ENCODE measurements at places on chromosomes 11 and 22. TPM values are rescaled to one million over a fixed set of nuclear protein-coding genes. Genes with fewer than 3 reads are reported as not detected.

Gene SCGB1A1
- not detected for total RNA-seq

GRCh38 chr11:1994121-1994520 lies 3.5 kb downstream of the H19 start:
- H3K4me1 ChIP-seq = no peaks in the 10 kb centered on the region
- H3K27me3 ChIP-seq = no peaks in the 10 kb centered on the region
- no peaks in the 10 kb centered on the region for H3K36me3 ChIP-seq
- no peak for DNase-seq

- no peak overlapping the region for H3K4me3 ChIP-seq
- DNase-seq = no peak
- no peaks in the 10 kb centered on the region for H3K27me3 ChIP-seq
Measured at GRCh38 chr22:17808693-17809403, 34.6 kb upstream of the BID start.

Gene IRAG1
- total RNA-seq = 5.9 TPM

Gene MYBPC3
- 0.06 TPM for total RNA-seq

Gene PHOX2A
- not detected for total RNA-seq

DNA sequence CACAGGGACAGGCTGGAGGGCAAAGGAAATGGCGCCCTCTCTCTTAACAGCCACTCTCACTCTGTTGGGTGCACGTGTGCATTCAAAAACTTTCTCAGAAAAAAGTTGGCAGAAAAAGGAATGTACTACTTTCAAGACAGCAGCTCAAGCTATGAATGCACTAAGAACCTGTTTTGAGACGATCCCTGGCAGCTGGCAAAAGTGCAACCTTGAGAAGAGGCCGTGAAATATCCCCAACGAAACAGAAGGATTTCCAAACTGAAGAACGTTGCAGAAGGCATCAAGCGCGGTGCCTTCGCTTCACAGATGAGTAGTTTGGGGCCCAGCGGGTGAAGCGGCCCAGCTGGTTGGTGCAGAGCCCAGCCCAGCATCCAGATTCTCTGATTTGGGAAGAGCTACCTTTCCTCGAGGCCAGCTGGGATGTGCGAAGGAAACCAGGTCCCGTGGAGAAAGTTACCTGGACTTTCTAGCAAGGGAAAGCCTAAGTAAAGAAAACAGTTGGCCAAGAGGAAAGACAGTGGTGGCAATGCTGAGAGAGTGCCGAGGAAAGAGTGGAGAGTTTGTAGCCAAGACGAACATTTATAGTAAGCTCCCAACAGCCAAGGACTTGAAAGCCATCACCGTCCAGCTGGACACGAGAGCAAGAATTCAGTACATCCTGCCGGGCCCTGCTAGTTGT lies 16.3 kb downstream of the IFT27 start:
- H3K4me1 ChIP-seq = no peaks in the 10 kb centered on the region
- no peak overlapping the region for H3K27ac ChIP-seq
- H3K4me3 ChIP-seq = no peak overlapping the region
- no peak for DNase-seq

Gene MFNG
- 10.6 TPM for total RNA-seq

Gene RFPL2
- 1.8 TPM for total RNA-seq

GRCh38 chr11:34809191-34810106 lies 106.7 kb downstream of the APIP start:
- H3K4me1 ChIP-seq = no peaks in the 10 kb centered on the region
- H3K27me3 ChIP-seq = no peaks in the 10 kb centered on the region
- no peak for DNase-seq
- peaks cover 9% of the 10 kb centered on the region for H3K36me3 ChIP-seq
- no peak overlapping the region for H3K4me3 ChIP-seq

GRCh38 chr11:128235426-128235825 lies 351.9 kb downstream of the ETS1 start:
- H3K4me1 ChIP-seq = peaks cover 6% of the 10 kb centered on the region
- DNase-seq = no peak
- H3K27me3 ChIP-seq = no peaks in the 10 kb centered on the region
- no peak overlapping the region for H3K4me3 ChIP-seq

GRCh38 chr11:34335331-34335730 lies 22.5 kb downstream of the ABTB2 start:
- H3K27ac ChIP-seq = no peak overlapping the region
- DNase-seq = no peak
- H3K4me3 ChIP-seq = no peak overlapping the region

GRCh38 chr11:68256331-68256741 lies 15.4 kb downstream of the C11orf24 start:
- H3K36me3 ChIP-seq = no peaks in the 10 kb centered on the region
- H3K4me1 ChIP-seq = peaks cover 6% of the 10 kb centered on the region
- no peaks in the 10 kb centered on the region for H3K27me3 ChIP-seq
- H3K27ac ChIP-seq = no peak overlapping the region
- no peak overlapping the region for H3K4me3 ChIP-seq

GRCh38 chr11:8252946-8253345 lies 10.7 kb downstream of the LMO1 start:
- no peak for DNase-seq
- H3K27me3 ChIP-seq = no peaks in the 10 kb centered on the region
- no peaks in the 10 kb centered on the region for H3K4me1 ChIP-seq
- H3K36me3 ChIP-seq = no peaks in the 10 kb centered on the region

DNA sequence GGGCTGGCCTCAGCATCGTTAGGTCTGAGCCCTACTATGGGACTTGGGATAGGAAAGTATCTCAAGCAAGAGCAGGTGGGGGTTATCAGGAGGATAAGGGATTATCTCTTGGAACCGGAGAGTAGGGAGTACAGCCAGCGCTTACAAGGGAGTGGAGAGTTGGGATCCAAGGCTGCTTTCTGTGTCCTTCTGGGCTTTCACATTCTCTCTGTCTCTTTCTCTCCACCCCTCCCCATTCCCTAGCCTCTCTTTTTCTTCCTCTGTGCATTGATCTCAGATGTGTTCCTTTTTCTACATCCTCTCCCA lies 170.2 kb downstream of the BUD13 start:
- H3K27me3 ChIP-seq = no peaks in the 10 kb centered on the region
- no peak overlapping the region for H3K27ac ChIP-seq
- no peak overlapping the region for H3K4me3 ChIP-seq
- no peaks in the 10 kb centered on the region for H3K36me3 ChIP-seq
- no peaks in the 10 kb centered on the region for H3K4me1 ChIP-seq
- no peak for DNase-seq

Gene TSGA10IP
- total RNA-seq = 7.3 TPM

DNA sequence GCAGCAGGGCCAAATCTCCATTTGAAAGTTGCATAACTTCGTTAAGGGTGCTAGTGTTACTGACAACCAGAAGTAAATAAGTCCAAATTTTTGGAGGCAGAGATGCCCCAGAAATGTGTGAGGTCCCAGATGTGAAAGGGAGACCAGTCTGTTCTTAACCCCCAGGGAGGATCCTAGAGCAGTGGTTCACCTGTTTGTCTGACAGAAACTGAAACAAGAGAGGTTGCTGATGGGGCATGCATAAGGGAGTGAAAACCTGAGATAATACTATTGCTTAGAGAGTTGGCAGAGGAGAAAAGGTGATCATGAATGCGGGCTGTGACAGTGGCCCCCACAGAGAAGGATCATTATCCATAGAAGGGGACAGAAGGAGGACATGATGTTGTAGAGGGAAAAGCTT lies 3.8 kb downstream of the CBLIF start:
- no peaks in the 10 kb centered on the region for H3K36me3 ChIP-seq
- no peaks in the 10 kb centered on the region for H3K27me3 ChIP-seq
- no peak overlapping the region for H3K4me3 ChIP-seq

DNA sequence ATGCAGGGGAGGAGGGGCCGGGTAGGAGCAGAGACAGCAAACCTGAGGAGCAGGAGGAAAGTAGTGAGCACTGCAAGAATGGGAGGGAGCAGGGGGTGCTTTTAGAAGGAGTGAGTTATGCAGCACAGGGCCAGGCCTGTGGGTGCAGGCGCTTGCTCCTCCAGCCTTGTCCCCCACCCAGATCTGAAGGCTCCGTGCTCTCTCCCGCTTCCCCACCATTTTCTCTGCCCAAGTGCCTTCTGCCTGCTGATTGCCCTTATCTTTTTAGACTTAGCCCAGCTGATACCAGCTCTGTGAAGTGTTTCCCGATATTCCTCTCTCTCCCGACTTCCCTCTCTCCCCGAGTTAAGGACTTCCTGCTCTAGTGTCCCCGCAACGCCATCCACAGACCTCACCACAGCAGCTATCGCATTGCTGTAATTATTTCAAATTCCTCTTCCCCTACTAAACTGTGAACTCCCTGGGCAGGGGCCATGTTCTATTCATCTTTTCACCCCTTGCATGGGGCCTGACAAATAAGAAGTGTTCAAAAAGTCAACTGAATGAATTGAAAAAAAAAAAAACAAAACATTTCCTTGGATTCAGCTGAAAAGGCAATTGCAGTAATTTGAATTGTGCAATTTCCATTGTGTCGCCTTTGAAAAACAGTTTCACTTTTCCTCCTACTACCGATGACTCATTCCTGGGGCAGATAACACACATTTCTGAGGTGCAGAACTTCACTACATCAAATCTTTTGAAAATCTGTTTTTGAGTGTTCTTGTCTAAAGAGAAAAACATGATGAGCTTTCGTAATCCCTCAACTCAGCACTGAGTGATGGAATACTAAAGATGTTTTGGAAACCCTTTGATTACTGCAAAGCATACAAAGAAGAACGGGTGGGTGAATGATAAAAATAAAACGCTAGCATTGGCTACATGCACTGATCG lies 69.7 kb upstream of the BMAL1 start:
- H3K4me1 ChIP-seq = peaks cover 15% of the 10 kb centered on the region
- no peaks in the 10 kb centered on the region for H3K36me3 ChIP-seq
- no peak for DNase-seq

- H3K4me1 ChIP-seq = no peaks in the 10 kb centered on the region
- H3K4me3 ChIP-seq = no peak overlapping the region
- H3K27ac ChIP-seq = no peak overlapping the region
- H3K27me3 ChIP-seq = no peaks in the 10 kb centered on the region
- DNase-seq = peak; percentile 45
Measured at GRCh38 chr11:49995565-49995964, 13.2 kb upstream of the OR4C12 start.

DNA sequence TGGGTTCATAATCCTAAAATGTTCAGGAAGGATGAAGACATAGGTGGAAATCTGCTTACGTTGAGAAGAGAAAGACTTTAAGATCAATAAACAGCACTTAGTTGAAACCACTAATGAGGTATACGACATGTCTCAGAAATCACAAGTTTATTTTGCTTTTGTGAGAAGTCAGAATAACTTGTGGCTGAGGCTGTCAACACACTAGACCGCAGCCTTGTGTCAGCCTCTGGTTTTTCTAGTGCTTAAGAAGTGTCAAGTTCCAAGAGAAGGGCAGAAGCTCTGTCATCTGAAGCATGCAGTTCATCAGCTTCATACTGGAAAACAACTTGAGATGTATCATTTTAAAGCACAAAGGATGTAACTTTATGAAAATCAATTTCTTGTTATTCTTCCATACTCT lies 420.9 kb downstream of the METTL15 start:
- no peaks in the 10 kb centered on the region for H3K4me1 ChIP-seq
- no peak overlapping the region for H3K4me3 ChIP-seq
- no peaks in the 10 kb centered on the region for H3K36me3 ChIP-seq
- no peaks in the 10 kb centered on the region for H3K27me3 ChIP-seq
- no peak for DNase-seq
- no peak overlapping the region for H3K27ac ChIP-seq

Gene GGTLC2
- not detected for total RNA-seq

GRCh38 chr22:17258015-17258787 lies 39.0 kb upstream of the ADA2 start:
- peak overlapping the region; percentile 31 for H3K27ac ChIP-seq
- peaks cover 44% of the 10 kb centered on the region for H3K4me1 ChIP-seq
- peak overlapping the region; percentile 20 for H3K4me3 ChIP-seq
- no peaks in the 10 kb centered on the region for H3K27me3 ChIP-seq
- H3K36me3 ChIP-seq = no peaks in the 10 kb centered on the region

DNA sequence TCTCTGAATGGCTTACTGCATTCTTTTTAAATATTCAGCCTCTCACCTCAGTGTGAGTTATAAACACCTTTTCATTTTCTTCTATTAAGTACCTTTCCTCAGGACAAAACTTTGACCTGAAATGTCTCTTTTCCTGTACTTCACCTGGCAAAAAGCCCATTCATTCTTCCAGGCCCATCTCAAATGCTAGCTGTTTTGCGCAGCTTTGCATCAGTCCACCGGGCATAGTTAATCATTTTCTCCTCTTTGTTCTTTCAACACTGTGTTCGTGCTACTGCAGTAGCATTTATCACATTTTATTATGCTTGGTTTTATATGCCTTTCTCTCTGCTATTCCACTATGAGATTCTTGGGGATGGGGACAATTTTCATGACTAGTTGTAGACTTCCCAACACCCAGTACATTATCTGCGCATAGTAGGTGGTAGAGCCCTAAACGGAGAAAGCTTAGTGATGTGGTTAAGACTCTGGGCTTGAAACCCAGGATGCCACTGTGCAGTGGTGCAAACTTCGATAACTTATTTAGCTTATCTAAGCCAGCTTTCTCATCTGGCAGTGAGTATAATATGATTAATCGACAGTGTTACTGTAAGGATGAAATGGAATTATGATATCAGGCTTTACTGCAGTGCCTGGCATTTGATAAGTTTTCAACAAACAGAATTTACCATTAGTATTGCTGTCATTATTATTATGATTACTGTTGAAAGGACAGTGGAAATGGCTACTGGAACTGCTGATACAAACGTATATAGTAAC lies 695.7 kb downstream of the NELL1 start:
- no peaks in the 10 kb centered on the region for H3K27me3 ChIP-seq
- H3K27ac ChIP-seq = no peak overlapping the region
- DNase-seq = no peak
- H3K36me3 ChIP-seq = no peaks in the 10 kb centered on the region
- H3K4me3 ChIP-seq = no peak overlapping the region

Gene MICALL1
- 5.0 TPM for total RNA-seq

Gene SLN
- total RNA-seq = not detected
